ENCODE measurements at places on chromosomes 16 and 17.

DNA sequence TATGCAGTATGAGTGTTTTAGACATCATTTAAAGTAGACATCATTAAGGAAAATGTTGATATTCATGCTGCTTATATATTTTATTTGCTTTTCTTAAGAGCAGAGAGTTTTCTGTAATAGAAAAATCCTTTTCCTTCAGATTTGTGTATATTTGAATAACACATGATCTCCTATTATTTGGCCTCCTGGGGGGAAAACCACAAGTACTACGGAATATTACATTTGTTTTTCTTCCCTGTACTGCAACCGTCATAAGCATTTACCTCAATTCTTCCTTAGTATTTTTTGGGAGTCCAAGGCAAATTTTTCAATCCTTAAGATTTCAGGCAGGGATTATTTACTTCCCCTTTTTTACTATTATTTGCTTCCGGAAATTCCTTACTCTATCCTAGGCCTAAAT, 6.0 kb downstream of the RSPRY1 start:
- DNase-seq: no peak

DNA sequence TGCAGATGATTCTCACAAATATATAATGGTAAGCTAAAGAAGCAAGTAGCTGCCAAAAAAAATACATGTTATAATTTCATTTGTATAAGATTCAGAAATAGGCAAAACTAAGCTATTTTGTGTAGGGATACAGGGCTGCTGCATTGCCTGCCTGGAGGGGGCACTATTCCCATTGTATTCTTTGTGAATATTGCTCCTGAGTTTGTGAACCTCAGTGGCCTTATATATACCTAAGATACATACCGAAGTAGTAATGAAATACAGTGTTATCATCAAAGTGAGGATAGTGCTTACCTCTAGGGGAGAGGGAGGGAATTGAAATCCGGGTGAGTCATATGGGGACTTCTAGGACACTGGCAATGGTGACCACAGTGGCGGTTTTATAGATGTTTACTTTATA, 53.5 kb downstream of the C17orf58 start:
- no peak for DNase-seq

DNA sequence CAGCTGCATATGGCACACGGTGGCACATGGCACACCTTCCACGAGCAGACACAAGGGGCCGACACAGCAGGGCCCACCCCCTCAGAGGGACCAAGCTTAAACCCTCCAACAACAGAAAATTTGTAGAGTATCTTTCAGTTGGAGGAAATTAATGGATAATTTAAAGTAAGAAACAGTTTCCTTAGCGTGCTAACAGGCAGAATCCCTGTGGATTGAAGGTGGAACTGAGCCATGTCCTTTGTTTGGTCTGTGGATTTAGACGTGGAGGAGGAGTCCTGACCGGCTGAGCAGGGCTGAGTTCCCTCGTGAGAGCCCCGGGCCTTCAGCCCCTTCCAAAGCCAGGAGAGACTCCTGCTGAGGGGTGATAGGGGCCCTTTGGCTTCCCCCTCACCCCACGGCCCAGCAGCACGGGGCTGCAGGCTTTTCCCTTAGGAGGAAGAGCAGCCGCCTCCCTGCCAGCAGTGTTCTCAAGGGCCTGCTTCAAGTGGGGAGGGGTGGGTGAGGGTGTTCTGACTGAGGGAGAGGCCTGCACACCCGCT, 1.4 kb upstream of the CYB561 start:
- no peak for DNase-seq

- no peak for DNase-seq
Measured at GRCh38 chr17:79125503-79125902, 50.9 kb downstream of the ENGASE start.

GRCh38 chr17:30545024-30545423, 67.8 kb downstream of the GOSR1 start:
- no peak for DNase-seq
